ENCODE measurements at places on chromosomes 2 and 18.
A peak's percentile ranks its signal among the peaks of the same experiment; 100 is the strongest.

DNA sequence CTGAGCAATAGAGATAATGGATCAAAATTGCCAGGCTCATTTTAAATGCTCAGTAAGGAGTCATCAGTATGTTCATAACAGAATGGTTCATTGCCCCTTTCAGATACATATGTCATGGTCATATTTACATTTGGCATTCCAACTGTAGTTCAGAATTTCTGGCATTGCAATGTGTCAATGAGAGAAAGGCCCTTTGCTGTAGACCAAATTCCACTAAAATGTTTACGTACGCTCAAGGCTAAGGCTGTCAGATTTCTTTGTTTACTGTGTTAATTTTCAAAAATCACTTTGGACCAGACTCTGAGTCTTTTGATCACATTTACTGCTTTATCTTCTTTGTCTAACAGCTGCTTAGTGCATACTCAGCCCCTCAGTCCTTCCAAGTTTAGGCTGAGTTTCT, 213.5 kb downstream of the PIK3C3 start:
- DNase-seq = no peak

DNA sequence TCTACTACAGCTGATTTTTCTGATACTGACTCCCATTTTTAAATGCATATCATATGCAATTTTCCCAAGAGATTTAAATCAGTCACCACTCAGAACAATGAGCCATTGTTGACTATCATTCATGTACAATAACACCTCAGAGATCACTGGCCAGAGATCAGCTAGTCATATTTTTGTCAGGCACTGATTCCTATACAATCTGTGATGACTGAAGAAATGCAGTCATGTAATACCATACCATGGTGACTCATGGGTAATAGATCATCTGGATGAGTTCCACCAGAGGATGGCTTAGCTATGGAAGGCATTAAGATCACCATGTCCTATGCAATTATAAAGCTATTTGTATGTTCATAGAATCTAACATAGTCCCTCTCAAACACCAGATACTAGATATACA, 285.7 kb upstream of the DCC start:
- DNase-seq = no peak

DNA sequence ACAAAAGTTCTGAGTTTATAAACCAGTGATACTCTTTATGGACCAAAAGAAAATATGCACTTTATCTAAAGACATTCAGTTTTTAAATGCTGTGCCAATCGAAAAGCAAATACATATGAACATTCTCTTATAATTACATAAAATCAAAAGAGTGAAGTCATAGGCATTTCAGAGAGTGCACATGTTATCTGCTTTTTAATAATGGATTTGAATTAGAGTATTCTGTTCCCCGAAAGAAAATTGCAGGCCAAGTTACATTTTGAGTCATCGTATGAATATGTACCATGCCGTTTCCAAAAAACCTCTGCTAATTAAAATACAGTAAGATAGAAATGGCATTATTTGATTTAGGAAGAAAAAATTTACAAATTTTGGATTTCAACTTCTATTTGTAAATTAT, 565.7 kb downstream of the ZEB2 start:
- DNase-seq = no peak

GRCh38 chr2:226956659-226957058, 120.8 kb downstream of the RHBDD1 start:
- no peak for DNase-seq

- no peak for DNase-seq
Measured at GRCh38 chr18:75211002-75211621, 515 bp downstream of the TSHZ1 start.

DNA sequence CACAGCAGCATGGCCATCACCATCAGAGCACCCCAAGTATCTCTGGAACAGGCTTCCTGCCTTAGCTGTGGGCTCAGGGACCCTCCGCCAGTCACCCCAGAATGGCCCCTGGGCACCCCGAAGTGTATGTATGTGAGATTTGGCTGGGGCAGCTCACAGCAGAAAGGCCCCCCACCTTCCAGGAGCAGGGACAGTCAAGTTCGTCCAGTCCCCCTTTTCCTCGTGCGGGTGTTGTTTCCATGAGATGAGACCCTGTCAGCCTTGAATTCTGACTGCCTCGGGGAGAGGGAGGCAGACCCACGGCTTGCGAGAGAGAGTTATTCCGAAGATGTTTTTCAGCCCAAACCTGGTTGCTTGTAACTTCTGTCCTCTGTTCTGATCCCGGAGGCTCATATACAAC, 290.9 kb upstream of the HDAC4 start:
- no peak for DNase-seq

DNA sequence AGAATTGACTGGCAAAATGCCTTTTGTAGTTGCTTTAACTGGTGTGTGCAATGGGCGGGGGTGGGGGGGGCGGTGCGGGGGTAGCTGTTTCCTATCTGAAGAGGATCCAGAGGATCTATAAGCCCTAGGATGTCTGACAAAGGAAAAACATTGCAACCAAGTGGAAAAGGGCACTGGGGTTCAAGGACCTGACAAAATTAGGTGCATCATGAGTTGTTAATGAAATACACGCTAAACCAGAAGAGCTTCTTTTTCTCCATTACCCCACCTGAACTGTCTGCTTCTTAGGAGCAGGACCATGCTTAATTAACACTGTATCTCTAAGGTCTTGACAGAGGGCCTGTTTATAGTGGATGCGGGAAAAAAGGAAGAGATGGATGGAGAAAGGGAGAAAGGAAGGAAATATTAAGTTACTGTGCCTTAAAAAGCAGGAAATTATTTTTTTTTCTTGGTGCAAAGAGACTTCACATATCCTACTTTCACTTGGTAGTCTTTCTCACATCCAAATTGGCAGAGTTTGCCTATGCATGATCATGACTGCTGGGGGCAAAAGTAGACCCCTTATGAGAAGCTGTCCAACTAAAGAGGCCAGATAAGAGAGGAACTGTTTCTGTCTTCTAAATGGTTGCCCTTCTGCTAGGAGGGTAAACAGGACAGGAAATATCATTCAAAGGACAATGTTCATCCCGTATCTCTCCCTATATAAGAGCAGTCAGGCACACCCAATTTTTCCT, 4.6 kb downstream of the RND3 start:
- no peak for DNase-seq

- no peak for DNase-seq
Measured at GRCh38 chr2:32200814-32201213, 35.1 kb downstream of the SLC30A6 start.

DNA sequence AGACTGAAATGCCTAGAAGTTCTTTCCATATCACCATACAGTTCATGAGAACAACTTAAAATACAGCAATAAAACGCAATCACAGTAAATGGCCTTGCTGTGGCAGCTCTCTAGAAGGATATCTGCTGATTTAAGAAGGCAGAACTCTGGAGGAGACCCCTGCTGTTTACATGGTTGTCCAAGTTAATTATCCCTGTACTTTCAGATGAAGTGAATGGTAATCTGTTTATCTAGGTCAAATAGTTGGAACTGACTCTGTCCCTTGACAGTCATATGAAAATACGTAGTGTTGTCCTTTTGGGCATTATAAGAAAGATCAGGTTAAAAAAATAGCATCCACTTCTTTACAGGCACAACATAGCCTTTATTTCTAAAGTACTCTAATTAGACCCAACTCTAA, 115.6 kb downstream of the COLEC12 start:
- no peak for DNase-seq

- no peak for DNase-seq
Measured at GRCh38 chr2:238267884-238268680, 20.3 kb downstream of the PER2 start.

- no peak for DNase-seq
Measured at GRCh38 chr2:200032895-200033294, 77.5 kb downstream of the MAIP1 start.

GRCh38 chr2:26008851-26009566, 24.9 kb upstream of the RAB10 start:
- DNase-seq = no peak

GRCh38 chr2:641872-642815, 35.1 kb downstream of the TMEM18 start:
- peak; percentile 59 for DNase-seq

GRCh38 chr2:79757526-79757925, 244.7 kb downstream of the CTNNA2 start:
- no peak for DNase-seq

- no peak for DNase-seq
Measured at GRCh38 chr2:24164416-24164973, 10.4 kb upstream of the FAM228A start.
